Occipital lobe (tissue), 3 donors: ENCODE measurements at places on chromosomes 7 and 10.

GRCh38 chr7:94170836-94171235 lies 166.7 kb upstream of the BET1 start:
- DNase-seq: no peak

GRCh38 chr10:132957981-132958882 lies 15.9 kb upstream of the CFAP46 start:
- no peak for DNase-seq

DNA sequence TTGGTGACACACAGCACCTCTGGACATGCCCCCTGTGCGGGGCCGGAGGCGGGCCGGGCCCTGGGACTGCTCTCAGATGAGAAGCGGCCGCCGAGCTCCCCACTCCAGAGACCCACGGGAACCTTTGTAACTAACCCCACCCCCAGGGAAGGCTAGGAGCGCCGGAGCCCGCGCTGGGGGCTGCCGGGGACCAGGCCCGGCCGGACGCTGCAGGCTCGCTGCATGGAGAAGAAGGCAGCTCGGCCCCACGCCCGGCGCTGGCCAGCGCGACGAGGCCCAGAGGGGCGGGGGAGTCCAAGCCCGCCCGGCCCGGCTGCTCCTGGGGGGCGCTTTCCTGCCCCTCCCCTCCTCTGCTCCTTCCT lies 36.5 kb downstream of the AGAP3 start:
- no peak for DNase-seq

GRCh38 chr10:44203535-44203934 lies 181.4 kb downstream of the CXCL12 start:
- DNase-seq: no peak

GRCh38 chr10:87659571-87660483 lies at the start of gene PAPSS2:
Gene PAPSS2 (plus strand): TSS chr10:87659878. CDS start chr10:87659982, 104 bp downstream.
- DNase-seq: no peak

GRCh38 chr7:16421333-16422102 lies at the start of gene CRPPA:
Gene CRPPA (minus strand): TSS chr7:16421538. CDS start chr7:16421322, 216 bp downstream.
- peak; percentile 52 for DNase-seq

DNA sequence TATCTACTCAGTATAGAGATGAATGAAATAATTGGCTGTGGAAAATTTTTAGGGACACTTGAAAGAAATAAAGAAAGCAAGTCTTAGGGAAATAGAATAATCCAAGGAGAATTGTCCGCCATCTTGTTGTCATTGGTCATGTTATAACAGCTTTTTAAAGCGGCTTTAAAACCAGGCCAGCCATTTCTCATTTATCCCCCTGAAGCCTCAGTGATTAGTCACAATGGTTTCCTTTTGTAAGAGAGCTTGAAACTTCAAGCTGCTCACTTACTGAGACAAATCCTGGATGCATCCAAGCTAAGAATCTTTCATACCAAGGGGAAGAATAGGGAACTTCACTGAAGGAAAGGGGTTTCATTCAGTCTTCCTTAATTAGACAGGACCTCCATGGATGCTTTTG lies 67.9 kb downstream of the SGCE start:
- no peak for DNase-seq

GRCh38 chr10:103186128-103186527 lies 6.9 kb downstream of the NT5C2 start:
- DNase-seq: no peak

GRCh38 chr10:63294781-63295180 lies 161.7 kb downstream of the NRBF2 start:
- DNase-seq: no peak

GRCh38 chr10:31319602-31320549 lies 860 bp downstream of the ZEB1 start:
- DNase-seq: peak; percentile 53

- DNase-seq: no peak
Measured at GRCh38 chr7:154503962-154504550, 451.9 kb downstream of the DPP6 start.

DNA sequence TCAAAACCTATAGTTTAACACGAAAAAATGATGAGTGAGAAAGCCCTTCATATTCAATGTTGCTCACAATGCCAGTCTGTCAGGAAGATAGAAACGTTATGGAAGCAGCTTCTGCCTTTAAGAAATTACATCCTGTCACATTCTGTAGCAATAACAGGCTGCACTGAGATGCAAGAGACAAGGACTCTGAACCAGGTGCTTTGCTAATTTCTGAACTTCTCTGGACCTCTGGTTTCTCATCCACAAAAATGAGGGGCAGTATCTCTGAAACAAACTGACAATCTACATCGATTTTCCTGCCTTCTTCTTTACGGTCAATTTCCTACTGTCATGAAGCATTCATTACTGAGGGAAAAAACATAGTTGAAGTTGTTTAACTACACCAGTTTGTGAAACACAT lies 234.0 kb downstream of the SNX13 start:
- DNase-seq: no peak

GRCh38 chr7:29142021-29142727 lies 4.2 kb downstream of the CPVL start:
- no peak for DNase-seq

GRCh38 chr10:58384544-58384998 lies 639 bp upstream of the TFAM start:
- no peak for DNase-seq

GRCh38 chr10:26516540-26517101 lies 78.5 kb downstream of the APBB1IP start:
- no peak for DNase-seq

DNA sequence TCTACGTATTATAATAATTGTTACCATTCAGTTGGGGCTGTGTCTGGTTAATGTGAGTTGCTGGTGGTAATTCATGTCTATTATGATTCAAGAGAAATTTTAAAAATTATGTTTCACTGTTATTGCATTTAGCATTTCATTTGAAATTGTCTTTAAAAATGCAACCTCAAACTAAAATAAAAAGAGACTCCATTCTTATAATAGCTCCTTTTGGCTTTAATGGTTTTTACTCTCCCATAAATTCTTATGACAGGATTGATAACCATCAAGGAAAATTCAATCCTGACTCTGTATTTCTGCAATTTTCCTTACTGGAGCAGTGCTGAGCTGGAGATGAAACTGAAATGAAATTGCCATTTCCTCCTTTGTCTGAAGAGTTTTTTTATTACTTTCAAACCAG lies 262.7 kb downstream of the REEP3 start:
- DNase-seq: no peak

- no peak for DNase-seq
Measured at GRCh38 chr7:80631421-80631820, 7.0 kb upstream of the CD36 start.
